Activated CD4-positive, alpha-beta T cell treated with anti-CD3 and anti-CD28 coated beads, Interleukin-2, amount 50 U/mL, for 24 hours (primary cell): ENCODE measurements at places on chromosomes 4 and X.

- no peak for DNase-seq
These were observed 174.3 kb downstream of the SLIT2 start for GRCh38 chr4:20426028-20426427.

DNA sequence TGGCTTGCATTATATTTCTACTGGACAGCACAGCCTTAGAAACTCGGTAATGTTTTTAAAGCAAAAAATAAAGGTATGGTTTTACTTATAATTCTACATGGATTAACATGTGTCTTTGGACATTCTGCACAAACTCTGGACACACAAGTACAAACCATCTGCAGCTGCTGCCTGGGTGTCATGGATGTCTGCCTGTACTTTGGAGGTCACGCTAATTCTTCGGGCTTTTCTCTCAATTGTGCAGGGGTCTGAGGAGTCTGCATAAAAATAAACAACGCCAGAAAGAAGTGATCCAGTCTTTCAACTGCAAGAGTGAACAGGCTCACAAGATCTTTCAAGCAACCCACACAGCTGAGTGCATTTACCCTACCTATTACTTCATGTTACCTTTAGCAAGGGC, 55.2 kb downstream of the TAB3 start:
- DNase-seq = no peak

DNA sequence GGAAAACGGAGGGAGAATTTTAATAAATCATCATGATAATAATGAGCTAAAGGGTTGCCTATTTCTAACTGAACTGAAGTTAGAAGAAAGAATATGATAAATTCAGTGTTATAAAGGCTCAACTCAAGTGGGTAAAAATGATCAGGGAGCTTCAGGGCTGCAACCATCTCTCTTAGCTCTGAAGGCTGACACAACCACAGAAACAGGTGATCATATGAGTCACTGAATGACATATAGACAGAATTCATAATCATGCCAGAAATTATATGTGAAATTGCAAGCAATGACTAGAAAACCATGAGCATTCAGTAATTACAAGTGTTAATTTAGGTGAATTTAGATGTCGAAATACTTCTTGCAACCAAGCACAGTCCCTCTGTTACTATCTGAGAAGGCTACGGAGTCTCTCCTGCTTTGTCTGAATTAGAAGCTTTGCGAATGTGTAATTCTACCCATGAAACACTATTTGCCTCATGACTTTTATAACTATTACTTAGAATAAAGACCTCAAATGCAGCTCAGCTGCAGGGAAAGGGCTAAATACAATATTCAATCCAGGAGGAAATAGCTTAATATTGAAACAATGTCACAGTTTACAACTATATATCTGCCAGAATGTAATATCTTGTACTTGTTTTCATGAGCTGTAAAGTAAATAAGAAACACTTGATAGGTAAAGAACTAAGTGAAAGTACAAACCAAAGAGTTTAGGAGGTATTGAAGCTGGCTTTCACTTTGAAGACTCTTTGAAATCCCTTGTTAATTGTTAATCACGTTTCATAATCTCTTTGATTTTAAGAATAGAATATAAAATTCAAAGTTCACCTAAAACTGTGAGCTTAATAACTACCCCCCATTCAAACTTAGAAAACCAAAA, 1972.6 kb downstream of the ARAP2 start:
- DNase-seq = no peak

DNA sequence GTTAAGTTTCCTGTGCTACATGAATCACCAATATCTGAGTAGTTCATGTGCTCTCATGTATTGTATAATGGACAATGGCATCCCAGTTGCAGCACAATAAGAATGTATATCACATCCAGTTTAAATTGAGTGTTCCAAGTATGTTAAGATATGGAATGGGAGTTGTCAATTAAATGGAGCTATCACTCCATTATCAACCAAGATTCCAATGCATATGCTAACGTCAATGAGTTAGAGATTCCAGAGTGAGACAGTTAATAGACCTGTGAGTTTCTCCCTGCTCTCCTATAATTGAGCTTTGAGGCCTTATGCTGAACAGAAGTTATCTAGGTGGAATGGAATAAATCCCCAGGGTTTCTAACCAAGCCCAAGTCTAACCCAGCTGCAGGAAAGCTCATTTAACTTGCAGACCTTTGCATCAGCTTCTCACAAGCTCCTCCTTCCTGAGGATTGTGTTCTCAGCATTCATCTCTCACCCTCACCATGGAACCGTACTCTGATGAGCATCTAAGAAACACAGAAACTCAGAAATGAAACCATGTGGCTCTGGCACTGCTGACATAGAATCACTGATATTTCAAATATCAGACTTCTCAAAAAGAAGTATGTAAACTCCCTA, 84.8 kb downstream of the TIGD2 start:
- no peak for DNase-seq

DNA sequence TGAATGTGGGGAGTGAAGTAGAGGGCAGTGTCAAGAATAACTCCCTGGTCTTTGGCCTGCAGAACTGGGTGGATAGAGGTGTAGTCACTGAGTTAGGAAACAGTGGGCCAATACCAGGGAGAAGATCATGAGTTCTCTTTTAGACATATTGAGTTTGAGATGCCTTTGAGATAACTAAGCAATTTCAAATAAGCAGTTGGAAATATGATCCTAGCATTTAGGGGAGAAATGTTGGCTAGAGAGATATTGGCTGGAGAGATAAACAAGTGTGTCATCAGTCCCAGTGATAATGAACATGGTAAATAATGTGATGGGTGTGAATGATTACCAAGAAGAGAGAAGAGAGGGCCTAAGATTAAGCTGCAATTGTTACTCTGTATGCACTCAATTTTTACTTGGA, 95.3 kb upstream of the HPRT1 start:
- DNase-seq = no peak

- no peak for DNase-seq
These were observed 3.1 kb upstream of the CDK16 start for GRCh38 chrX:47215291-47215900.

DNA sequence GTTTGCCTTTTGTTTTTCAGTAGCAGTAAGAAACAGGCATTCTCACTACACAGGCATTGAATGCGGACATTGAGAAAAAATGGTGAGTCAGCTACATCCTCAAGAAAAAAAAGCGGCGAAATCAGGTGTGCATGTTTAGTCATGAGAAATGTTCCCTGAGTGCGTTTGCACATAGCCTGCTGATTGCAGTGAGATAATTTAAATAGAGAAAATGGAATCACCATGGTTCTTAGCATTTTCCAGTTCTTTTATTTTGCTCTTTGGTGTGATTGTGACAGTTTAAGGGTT, 54.1 kb upstream of the CLDN34 start:
- no peak for DNase-seq
